SW 1271 (cell line): ENCODE measurements at places on chromosomes 6 and 20.

DNA sequence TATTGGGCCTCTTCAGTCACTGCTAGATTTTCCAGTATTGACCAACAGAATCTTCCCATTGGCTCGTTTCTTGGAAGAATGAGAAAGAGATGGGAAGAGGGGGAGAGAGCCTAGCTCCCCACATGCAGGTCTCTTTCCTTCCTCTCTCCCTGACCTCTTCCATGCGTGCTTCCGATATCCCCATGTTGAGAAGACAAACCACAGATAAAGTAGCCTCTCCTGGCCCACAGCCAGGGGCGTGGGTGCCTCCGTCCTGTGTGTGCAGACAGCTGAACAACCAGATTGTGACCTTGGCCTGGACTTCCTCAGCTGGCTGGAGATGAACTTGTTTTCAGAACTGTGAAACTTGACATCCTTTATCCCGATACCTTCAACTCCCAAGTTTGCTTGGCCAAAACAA lies 71.0 kb downstream of the EDN3 start:
- no peak for DNase-seq

DNA sequence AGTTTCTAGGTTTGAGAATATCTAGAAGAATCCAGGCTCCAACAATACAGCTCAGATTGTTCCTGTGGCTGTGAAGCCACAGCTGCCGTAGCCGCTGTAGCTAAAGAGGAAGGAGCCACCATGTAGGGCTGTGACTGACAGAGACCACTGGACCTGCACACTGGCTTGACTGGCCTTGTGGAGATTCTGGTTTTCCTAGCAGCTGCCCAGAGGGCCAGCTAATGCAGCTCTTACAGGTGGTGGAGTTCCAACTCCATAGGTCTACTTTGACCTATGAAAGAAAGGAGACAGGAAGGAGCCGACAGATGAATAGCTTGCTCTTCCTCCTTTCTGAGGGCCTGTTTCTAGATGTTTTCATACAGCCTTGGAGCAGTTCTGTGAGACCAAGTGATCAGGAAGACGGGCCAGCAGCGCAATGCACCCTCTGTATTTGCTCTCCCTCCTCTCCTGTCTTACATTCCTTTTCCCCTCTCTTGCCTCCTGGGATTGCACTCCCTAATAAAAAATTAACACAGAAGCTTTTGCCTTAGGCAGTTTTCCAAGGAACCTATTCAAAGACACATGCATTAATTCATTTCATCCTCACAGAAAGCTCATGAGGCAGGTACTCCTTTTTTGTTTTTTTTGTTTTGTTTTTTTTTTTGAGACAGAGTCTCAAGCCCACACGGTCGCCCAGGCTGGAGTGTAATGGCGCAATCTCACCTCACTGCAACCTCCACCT lies 51.8 kb upstream of the MYB start:
- DNase-seq = no peak

- no peak for DNase-seq
Observed at GRCh38 chr6:95848717-95849116, 167.1 kb upstream of the FUT9 start.

- no peak for DNase-seq
Observed at GRCh38 chr6:55827818-55828522, 47.4 kb downstream of the BMP5 start.

- no peak for DNase-seq
Observed at GRCh38 chr6:163291622-163292021, 122.9 kb upstream of the QKI start.

- no peak for DNase-seq
Observed at GRCh38 chr6:34241351-34242215, 4.9 kb downstream of the HMGA1 start.

DNA sequence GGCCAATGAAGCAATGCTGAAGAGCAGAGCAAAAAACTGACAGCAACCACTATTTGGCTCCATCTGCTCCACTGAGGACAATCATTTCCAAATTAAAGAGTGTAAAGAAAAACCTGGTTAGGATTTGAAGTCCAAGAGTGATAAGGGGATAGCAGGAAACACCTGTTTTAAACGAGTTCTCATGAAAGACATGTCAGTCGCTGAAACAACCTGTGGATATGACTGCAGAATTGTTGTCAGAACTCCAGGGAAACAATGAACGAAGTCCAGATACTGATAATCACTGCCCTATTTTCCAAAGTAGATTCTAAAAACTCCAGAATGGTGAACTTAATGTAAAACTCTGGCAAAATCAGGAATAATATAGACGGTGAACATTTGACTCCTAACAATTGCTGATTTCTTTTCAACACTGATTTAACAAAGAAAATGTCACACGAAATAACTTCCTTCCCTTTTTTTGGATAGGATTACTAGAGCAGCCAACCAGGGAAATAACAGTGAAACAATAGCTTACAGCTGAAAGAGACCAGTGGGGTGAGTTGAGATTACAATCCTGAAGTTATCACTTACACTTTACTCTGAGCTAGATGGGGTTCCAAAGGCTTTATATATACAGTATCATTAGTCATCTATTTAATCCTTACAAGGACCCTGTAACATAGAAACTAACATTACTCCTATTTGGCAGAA lies 83.7 kb downstream of the ELOVL5 start:
- no peak for DNase-seq

- no peak for DNase-seq
Observed at GRCh38 chr6:122878796-122879195, 89.7 kb downstream of the SMPDL3A start.

- no peak for DNase-seq
Observed at GRCh38 chr20:58832457-58832856, 18.2 kb downstream of the GNAS-AS1 start.
